Gastrocnemius medialis (tissue), 4 donors: ENCODE measurements at places on chromosomes 2 and 18. TPM values are rescaled to one million over a fixed set of nuclear protein-coding genes. Genes with fewer than 3 reads are reported as not detected.

The STEAP3 gene
- total RNA-seq = 10.3 TPM

The ANTXR1 gene
- 13.6 TPM for total RNA-seq

The CD226 gene
- total RNA-seq = 1.6 TPM

The ACP1 gene
- total RNA-seq = 69.7 TPM

The C2orf80 gene
- not detected for total RNA-seq

DNA sequence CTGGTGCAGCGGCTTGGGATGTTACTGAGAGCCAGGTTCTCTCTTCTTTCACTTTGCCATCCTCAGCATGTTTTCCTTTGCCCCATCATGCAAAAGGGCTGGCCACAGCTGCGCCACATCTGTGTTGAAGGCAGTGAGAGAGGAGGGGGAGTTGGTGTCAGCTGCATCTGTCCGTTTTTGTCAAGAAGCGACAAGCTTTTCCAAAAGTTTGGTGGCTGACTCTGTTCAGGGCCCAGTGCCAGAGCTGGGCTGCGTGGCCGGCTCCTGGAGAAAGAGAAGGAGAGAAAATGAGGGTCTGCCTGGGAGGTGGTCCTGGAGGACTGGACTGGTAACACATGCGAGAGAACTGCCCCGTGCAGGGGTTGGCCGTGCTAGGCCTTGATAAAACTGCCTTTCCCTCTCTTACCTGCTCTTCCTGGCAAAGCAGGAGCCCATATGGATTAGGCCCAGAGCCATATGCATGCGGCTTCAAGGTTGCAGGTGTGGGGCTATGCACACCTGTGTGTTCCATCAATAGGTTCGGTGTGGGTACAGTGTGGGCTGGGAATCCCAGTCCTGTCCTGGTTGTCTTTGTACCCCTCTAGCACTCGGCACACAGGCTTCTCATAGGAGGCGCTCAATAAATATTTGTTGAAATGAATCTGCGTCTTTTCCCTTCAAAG lies 9.0 kb downstream of the RNF144A start:
- no peaks in the 10 kb centered on the region for H3K27me3 ChIP-seq
- no peaks in the 10 kb centered on the region for H3K36me3 ChIP-seq
- H3K27ac ChIP-seq = peak overlapping the region; percentile 51
- H3K4me1 ChIP-seq = peaks cover 28% of the 10 kb centered on the region

- no peaks in the 10 kb centered on the region for H3K27me3 ChIP-seq
- H3K27ac ChIP-seq = no peak overlapping the region
- DNase-seq = no peak
- H3K4me3 ChIP-seq = no peak overlapping the region
- H3K4me1 ChIP-seq = no peaks in the 10 kb centered on the region
- H3K36me3 ChIP-seq = no peaks in the 10 kb centered on the region
These were observed 212.2 kb upstream of the THUMPD2 start for GRCh38 chr2:39991298-39991697.

DNA sequence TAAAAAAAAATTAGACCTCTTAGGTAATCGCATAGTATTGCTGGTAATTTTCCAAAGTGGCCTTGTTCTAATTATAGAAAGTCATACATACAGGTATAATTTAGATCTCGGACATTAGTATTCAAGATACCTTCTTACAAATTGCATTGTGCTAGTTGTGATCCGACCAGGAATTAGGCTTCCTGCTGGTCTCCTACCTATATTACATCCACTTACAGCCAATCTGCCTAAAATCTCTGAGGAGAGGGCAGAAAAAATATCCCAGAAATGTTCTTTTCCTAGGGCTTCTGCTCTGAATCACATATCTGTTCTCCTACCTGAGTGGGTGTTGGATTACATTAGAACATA lies 314.7 kb upstream of the GULP1 start:
- H3K36me3 ChIP-seq = no peaks in the 10 kb centered on the region
- H3K4me3 ChIP-seq = no peak overlapping the region
- no peaks in the 10 kb centered on the region for H3K4me1 ChIP-seq

GRCh38 chr18:50697509-50697908 lies 122.3 kb downstream of the MRO start:
- no peak overlapping the region for H3K4me3 ChIP-seq
- no peak for DNase-seq
- no peaks in the 10 kb centered on the region for H3K27me3 ChIP-seq

DNA sequence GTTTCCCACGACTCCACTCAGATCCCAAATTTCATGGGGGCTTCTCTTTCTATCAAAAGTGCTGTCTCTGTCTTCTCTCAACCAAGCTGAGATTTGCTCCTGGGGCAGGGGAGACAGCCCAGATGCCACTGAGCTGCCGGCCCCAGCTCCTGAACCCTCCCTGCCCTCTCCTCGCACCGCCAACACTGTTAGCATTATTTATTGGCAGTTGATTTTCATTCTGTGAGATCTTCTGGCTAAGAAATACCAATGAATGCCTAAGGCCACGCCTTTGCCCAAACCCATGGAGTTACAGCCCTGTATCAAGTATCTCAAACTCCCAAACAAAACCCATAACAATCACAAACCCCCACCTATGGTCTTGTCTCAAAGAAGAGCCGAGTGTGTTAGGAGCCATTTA lies 153.0 kb upstream of the TWIST2 start:
- H3K36me3 ChIP-seq = no peaks in the 10 kb centered on the region
- no peaks in the 10 kb centered on the region for H3K4me1 ChIP-seq
- no peak overlapping the region for H3K4me3 ChIP-seq
- no peak for DNase-seq

DNA sequence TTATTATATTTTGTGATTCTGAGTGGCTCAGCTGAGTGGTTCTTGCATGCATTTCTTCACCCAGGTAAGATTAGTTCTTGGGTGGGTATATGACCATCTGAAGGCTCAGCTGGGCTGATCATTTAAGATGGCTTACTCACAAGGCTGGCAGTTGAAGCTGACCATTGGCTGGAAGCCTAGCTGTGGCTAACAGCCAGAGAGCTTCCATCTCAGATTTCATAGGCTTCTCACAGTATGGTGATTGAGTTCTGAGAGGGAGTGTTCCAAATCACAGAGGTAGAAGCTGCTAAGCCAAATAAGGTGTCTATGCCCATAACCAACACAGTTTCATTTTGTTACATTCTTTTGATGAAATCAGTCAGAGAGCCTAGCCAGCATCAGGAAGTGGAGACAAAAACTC lies 117.4 kb upstream of the RPRM start:
- H3K4me1 ChIP-seq = no peaks in the 10 kb centered on the region
- no peak overlapping the region for H3K4me3 ChIP-seq
- no peak overlapping the region for H3K27ac ChIP-seq
- H3K36me3 ChIP-seq = no peaks in the 10 kb centered on the region
- DNase-seq = no peak
